ENCODE measurements at places on chromosomes 6 and 20.

GRCh38 chr20:37500311-37500710 is 20.7 kb upstream of the NNAT start:
- DNase-seq = no peak

DNA sequence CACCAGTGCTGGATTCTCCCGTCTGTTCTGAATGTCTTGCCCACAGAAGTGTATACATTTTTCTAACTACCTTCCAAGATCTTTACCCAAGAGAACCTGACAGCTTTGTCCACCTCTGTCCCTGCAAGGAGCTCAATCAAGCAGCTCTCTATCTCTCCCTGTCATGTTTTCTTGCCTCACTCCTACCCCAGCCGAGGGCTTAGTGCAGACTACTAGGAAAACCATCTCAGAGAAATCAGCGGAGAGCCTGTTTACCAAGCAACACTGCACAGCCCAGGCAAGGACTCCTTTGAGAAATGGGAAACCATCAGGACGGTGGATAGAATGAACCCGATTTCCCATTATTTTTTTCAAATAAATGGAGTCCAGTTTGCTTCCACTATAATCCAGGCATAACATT is 250.7 kb upstream of the JARID2 start:
- DNase-seq = peak; percentile 23

- no peak for DNase-seq
Measured at GRCh38 chr6:136024711-136025110, 173.2 kb downstream of the PDE7B start.

- DNase-seq = no peak
Measured at GRCh38 chr6:136427378-136427717, 122.9 kb downstream of the MAP7 start.

- DNase-seq = no peak
Measured at GRCh38 chr6:26372308-26373144, 7.5 kb downstream of the BTN3A2 start.

GRCh38 chr20:38847840-38848239 is 42.3 kb downstream of the PPP1R16B start:
- DNase-seq = no peak

- DNase-seq = no peak
Measured at GRCh38 chr20:64268174-64268573, 12.6 kb downstream of the PCMTD2 start.

DNA sequence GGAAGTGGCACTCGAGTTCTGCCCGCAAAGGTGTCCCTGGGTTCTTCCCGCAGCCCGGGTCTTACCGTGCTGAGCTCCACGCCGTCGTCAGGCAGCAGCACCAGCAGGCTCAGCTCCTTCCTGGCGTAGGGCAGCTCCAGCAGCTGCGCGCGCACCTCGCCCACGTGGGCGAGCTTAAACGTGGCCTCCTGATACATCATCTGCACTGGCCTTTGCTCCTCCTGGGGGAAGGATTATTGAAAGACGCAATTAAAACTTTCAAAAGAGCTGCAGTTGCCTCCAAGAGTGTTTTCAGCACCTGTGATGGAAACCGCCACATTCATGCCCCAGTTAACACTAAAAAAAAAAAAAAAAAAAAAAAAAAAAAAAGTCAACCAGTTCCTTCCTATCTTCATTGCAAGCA is 11.3 kb downstream of the SERPINB9 start:
- peak; percentile 71 for DNase-seq

GRCh38 chr20:60097285-60097684 is 139.1 kb downstream of the CDH26 start:
- no peak for DNase-seq

DNA sequence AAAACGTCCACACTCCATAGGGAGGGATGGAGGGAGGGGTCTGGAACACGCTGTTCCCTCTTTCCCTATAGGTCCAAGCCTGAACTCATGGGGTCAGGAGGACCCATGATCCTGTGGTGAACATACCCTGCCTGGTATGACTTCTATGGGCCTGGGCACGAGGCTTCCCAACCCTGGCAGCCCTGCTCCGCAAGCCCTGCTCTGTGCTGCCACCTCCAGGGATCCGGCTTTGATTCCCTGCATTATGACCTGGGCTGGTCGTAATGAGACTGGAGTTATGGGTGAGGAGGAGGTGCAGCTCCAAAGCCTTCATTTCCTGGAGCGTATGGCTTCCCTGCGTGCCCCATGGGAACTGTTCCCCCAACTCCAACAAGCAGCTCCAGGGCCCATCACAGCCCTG is 54.9 kb downstream of the CDH22 start:
- no peak for DNase-seq

DNA sequence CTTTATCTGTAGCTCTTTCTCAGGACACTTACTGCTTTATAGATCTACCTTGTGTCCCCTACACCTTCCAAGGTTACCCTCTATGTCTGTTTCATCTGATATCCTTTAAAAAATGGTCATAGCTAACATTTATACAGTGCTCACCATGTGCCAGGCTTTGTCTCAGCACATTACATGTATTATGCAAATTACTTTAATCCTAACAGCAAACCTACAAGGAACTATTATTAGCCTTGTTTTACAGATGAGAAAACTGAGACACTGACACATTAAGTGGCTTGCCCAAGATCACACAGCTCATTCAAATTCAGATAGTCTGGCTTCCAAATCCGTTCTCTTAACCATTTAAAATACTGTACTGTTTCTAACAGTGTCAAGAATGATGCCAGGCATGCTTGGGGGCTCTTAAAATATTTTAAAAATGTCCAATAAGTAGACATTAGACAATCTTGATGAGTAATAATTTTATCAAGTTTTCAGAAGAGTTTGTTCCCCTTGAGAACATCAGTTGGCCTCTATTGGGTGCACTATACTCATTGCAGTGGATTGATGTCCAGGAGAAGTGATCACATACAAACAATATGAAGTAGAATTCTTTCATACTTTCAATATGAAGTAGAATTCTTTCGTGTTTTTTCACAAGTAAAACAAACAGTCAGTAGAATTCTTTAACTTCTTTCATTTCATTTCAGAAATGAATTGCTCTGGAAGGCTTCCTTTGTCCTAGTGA is 69.6 kb downstream of the DNAH8 start:
- no peak for DNase-seq

GRCh38 chr6:12020187-12020791 is 8.2 kb downstream of the HIVEP1 start:
- DNase-seq = no peak

GRCh38 chr6:158834675-158835385 is 15.7 kb upstream of the EZR start:
- no peak for DNase-seq

DNA sequence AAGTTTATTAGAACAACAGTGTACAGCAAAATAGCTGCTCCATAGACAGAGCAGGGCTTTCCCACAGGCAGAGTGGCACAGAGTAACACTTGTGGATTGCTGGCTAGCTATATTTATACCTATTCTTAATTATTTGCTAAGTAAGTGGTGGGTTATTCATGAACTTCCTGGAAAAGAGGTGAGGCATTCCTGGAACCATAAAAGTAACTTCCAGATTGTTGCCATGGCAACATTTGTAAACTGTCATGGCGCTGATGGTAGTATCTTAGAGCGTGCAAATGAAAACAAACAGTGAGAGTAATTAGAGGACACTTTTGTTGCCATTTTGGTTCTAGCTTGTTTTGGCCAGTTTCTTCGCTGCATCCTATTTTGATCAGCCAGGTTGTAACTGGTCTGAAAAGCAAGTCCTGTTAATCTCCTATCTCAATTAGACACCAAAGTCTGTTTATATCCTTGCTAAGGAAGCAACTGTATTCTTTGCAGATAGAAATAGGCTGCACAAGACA is 23.9 kb downstream of the DEFB114 start:
- DNase-seq = no peak

- DNase-seq = no peak
Measured at GRCh38 chr6:74343804-74344203, 647.8 kb downstream of the CD109 start.

GRCh38 chr6:62150048-62150663 is 135.9 kb downstream of the KHDRBS2 start:
- peak; percentile 62 for DNase-seq

- DNase-seq = no peak
Measured at GRCh38 chr20:60868316-60868891, 383.7 kb upstream of the CDH4 start.

DNA sequence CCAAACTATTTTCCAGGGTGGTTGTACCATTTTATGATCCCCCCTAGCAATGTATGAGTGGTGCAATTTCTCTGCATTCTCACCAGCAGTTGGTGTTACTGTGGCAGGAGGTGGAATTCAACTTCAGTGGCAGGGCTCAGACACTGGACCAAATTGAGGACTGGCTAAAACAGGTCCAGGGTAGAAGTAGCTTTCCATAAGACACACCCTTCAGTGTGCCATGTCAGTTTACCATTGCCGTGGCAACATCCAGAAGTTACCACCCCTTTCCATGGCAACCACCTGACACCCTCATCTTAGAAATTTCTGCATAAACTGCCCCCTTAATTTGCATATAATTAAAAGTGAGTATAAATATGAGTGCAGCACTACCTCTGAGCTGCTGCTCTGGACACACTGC is 180.7 kb upstream of the GGTLC1 start:
- no peak for DNase-seq

DNA sequence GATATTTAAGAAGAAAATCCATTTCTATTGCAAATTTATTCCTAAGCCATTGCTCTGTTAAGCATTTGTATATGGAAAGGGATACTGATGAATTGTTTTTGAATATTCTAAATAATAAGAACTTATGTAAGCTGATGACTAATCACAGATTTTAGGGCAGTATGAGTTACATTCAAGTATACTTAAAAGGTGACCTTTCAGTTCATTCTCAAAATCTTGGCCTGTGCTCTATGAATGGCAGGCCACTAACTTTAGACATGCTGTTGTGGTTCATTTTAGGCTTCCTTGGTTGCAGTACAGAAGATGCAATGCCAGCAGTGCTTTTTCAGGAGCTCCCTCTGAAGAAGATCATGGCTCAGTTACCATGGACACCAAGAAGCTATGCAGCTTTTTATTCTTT is 380.4 kb downstream of the CENPW start:
- DNase-seq = no peak

GRCh38 chr6:134730013-134730412 is 219.9 kb downstream of the ALDH8A1 start:
- no peak for DNase-seq

DNA sequence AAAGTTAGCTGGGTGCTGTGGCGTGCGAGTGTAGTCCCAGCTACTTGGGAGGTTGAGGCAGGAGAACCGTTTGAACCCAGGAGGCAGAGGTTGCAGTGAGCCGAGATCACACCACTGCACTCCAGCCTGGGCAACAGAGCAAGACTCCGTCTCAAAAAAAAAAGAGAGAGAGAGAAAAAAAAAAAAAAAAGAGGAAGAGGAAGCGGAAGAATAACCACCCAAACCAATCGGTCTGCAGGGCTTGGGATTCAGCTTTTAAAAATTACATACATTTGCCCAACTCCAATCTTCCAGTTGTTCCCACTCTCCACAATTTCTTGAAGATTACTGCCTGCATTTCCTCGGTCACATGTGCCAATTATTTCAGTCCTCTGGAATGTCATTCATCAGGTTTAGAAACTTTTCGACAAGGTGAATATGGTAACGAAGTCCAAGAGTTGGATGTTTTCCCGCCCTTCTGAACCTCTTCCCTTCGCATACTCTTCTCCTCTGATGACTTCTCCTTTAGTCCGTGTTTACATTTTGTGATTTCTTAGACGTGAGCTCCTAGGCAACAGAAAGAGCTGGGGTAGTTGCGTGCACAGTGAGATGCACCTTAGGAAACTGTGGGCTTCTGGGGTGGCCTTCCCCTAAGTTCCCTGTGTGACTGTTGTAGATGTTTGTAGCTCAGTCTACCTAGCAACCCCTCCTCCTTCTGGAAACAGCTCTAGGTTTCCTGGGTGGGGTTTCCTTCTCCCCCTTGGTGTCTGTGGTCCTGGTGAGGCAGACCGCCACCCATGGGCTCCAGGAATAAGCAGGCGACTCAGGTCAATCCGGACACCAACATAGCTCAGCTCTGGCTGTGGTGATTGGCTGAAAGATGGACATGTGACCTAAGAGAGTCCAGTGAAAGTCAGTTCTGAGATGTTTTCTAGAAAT is 63.0 kb upstream of the NCOA3 start:
- peak; percentile 23 for DNase-seq

- peak; percentile 50 for DNase-seq
Measured at GRCh38 chr6:41288030-41288753, 1.7 kb upstream of the TREM1 start.

Data from eye (tissue), 1 donor.